Foreskin fibroblast (primary cell): ENCODE measurements at places on chromosomes 6 and 20.

DNA sequence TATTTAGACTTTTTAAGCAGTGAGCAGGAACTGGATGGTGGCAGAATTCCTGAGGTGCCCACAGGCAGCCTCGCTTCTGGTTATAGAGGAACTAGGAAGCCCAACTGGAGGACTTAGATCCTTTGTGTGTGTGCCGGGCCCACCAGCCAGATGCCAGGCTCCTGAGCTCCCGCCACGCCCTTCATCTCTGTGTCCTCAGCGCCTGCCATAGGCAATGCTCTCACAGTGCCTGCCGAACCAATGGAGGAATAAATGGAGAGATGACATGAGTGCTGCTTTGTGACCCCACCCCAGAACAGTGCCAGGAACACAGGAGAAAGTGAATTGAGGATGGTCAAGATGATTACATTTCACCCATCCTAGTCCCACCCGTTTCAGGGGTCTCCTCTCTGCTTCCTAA, 146.0 kb downstream of the UNC5CL start:
- no peak for DNase-seq

DNA sequence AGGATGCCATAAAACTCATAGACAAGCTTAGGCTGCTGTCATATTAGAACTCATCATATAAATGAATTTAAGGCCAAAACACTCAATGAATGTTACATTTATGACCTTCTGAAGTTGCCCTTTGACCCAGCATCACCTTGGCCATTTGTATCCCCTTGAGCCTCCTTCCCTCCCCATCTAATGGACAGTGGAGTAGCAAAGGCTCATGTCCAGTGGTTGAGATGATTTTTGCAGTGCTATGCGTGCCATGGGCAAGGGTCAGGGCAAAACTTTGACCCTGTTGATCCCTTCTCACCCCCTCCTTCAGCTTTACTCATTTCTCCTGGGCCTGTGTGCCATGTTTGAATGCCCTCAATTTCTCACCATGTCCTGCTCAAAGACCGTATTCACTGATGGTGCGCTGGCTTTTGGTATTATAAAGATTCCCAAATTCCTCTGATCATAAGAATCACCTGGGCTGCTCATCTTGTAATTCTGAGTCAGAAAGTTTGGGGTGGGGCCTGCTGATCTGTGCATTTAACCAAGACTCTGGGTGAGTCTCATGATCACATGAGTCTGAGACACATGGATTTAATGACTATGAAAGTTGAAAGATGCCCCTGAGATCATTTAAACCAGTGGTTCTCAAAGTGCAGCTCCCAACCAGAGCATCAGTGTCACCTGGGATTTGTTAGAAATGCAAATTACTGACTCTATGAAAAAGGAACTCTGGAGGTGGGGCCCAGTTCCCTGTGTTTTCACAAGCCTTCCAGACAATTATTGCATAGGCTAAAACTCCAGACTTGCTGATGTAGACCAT, 57.5 kb upstream of the IL20RA start:
- DNase-seq, result no peak

DNA sequence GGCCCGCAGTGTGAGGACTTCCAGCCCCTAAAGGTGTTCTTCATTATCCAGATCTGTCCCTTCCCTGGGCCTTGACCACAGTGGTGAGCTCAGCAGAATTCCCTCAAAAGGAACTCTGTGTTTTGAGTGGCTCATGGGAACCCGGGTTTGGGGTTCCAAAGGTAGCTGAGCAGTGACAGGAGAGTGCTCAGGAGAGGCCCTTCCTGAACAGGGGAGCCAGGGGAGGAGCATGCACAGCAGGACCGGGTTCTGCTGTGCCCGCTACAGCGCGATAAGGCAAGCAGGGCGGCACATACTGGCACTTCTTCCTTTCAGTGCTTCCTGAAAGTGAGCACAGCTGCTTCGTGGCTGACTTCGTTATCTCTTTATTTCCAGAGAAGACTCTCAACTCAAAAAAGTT, 88.3 kb downstream of the SSR1 start:
- no peak for DNase-seq

DNA sequence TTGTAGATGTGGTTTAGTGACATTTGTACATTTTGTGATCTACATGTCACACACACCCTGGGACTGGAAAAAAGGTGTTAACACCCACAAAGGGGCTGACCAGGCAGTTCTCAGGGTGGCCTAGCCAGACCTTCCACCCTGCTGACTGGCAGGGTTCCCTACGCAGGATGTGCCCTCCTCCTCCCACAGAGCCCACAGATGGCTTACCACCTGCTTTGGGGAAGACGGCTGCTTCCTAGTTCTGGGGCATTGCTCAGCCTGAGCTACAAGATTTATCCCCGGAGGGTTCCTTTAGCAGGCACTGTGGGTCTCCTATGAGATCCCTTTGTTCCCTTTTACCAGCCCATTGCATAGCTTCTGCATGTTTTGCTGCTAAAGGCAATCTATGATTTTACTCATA, 35.1 kb downstream of the SNAP25 start:
- no peak for DNase-seq

- peak; percentile 90 for DNase-seq
These were observed 135.6 kb upstream of the UST start for GRCh38 chr6:148611213-148611612.

DNA sequence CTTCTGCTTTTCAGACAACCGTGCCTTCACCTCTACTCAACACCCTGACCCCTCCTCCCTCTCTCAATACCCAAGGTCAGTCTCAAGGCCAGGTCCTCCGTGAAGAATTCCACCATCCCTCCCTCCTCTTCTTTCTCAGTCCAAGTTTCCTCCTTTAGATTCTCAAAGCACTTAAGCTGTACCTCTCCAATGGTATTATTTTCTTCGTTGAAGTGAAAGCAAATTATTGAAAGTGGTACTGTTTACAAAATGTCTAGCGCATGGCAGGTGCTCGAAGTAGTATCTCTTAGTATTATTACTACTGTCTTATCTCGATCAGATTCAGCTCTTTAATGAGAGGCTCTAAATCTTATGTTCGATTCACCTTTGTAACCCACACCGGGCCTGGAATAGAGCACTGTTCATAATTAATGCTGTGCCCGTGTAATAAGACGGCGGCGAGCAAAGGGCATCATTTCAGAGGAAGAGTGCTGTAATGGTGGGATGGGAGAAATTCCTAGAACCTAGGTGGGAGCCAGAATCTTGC, 593 bp upstream of the RALGAPB start:
- DNase-seq, result no peak

GRCh38 chr20:39899881-39900280, 789.2 kb downstream of the MAFB start:
- no peak for DNase-seq

- DNase-seq, result peak; percentile 80
These were observed 674.6 kb upstream of the MARCKS start for GRCh38 chr6:113182370-113183141.

DNA sequence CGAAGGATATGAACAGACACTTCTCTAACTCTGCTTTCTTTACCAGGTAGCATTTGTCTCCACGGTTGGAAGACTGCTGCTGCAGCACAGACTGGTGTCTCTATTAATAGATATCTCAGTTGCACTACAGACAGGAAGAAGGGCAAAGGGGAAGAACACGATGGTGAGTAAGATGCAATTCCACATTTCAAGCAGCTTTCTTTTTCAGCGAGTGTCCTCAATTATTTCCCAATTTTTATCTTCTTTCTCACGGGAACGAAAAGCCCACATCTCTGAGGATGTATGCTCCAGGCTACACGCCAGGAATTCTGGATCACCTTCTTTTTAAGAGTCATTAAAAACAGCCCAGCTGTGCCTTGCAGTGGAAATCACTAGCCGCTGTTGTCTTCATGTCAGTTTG, 311.6 kb upstream of the ECI2 start:
- DNase-seq, result peak; percentile 17

DNA sequence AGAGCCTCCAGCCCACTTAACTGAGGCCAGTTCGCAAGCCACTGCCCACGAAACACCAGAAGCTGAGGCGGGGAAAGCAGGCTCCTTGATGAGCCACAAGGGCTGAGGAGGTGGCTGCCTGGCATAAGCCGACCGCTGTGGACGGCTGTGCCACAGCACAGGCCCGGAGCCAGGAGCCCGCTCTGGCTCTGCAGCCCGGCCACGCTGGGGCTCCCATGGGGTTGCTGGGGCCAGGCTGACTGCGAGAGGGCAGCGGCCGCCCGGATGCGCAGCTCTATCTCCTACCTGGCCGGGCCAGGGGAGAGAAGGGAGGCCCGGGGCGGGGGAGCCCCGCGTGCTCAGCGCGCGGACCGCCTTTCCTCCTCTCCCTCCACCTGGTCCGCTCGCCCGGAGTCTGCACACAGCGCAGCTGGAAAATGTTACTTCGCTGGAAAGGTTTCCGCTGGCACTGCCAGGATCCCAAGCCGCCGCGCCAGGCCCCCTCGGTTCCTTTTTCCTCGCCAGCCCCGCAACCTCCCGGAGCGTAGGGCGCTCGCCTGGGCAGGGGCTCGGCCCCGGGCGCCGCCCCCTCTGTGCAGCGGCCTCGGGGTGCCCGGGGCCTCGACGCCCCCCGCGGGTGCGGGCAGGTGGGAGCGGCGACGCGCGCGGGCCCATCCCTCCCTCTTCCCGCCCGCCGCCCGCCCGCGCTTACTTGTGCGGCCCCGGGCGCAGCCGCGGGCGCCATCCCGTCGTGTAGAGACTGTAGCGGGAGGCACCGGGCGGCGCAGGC, 657 bp downstream of the EMILIN3 start:
- DNase-seq, result no peak

GRCh38 chr20:60785785-60786184, 466.3 kb upstream of the CDH4 start:
- DNase-seq, result no peak

GRCh38 chr20:11992426-11992825, 74.7 kb downstream of the BTBD3 start:
- no peak for DNase-seq

DNA sequence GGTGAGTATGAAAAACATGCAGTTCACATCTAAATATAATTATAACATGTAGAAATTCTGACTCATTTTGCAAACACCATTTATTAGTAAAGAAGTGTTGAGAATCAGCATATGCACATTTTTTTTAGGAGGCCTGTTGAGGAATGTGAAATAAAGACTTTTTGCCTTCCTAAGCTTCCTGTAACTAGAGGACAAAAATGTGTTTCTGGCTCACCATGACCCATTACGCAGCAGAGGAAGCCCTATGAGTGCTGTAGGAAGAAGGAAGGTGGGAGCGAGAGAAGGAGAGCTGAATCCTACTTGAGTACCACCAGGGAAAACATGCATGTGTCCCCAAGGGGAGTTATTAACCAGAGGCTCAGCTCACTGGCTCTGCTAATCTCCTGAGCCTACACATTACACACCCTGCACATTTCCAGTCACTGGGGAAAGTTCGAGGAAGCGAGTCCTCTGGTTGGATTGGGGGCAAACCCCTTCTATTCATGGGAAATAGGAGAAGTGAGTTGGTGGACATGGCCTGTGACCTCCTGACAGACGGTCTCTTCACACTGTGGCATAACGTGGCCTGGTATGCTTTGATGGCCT, 540.5 kb upstream of the JAG1 start:
- DNase-seq, result no peak

DNA sequence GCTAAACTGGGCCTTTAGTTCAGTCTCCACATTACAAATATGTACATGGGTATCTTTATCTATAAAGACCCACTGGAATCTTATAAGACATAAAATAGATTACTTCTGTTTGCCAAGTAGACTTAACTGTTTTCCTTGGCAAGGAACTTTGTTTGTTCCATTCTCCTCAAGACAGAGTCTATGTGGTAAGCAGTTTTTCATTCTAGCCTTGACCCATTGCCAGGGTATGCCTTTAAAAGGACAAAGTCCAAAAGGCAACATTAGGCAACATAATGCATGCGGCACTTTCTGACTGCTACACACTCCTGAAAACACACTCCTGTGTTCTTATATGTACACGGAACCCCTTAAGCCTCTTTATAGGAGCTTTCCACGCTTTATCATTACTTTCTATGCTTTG, 20.4 kb downstream of the VNN1 start:
- DNase-seq, result peak; percentile 17

- DNase-seq, result no peak
These were observed 232.2 kb downstream of the ERMARD start for GRCh38 chr6:169983651-169984050.

GRCh38 chr6:149482545-149483333, 2.1 kb downstream of the ZC3H12D start:
- DNase-seq, result no peak

DNA sequence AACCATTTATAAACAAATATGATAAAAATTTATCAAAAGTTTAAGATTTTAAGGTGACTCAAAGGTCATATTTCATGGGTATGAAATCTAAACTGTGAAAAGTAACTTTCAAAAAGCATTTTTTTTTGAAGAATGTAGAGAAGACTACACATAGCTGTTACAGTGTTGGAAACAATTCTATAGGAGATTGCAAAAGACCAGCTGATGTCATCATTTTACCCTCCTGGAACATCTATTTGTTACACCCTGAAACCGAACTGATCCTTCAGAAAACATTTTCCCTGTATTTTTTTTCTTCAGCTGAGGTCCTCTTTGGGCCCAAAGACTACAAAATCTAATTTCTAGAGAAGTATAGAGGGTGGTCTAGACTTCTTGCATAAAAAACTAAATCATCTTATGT, 297.5 kb upstream of the FERMT1 start:
- no peak for DNase-seq

GRCh38 chr6:162217058-162217457, 510.5 kb downstream of the PRKN start:
- DNase-seq, result no peak

DNA sequence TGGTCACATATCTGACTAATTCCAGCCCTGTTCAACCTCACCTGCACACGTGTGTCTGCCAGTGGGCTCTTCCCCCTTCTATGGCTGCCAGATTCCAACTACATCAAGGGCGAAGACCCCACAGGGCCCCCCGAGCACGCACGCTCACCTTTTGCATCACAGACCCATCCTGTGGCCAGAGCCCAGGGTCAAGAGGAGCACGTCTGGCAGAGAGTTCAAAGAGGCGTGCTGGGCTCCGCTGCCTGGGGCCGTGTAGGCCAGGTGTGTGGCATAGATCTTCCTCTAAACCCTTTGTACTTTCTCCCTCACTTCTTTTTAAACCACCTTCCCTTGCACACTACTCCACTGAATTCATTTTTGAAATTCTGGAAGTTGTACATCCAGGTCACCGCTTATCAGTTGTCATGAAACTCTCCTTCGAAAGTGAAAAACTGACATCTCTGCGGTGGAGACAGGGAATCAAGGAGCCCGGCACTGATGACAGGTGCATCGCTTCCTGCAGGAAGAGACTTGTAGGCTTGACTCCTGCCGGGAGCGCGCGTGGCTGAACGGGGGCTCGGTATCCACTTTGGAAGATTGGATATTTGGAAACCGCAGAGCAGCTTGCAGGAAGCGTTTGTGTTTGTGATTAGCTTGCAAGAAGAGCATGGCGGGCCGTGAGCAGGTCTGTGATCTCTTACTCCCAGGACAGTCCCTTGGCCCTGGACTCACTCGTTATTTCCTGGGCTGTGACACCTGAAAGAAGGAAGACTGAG, 397.2 kb downstream of the CDH4 start:
- DNase-seq, result no peak

DNA sequence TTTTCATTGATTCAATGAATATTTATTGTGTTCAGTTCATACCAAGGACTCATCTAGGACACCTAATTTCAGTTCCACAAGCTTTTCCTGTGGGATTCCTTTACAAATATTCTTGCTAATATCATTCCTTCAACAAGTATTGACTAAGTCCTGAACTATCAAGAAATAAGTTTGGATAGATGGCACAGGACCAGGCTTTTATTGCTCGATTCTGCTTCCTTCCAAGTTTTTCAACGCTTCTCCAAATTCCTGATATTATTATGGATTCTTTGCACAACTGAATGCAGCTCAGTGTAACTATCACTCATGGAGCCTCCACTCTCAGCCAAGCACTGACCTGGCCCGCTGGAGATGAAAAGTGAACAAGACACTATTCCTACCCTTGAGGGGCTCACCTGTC, 32.7 kb upstream of the COL21A1 start:
- no peak for DNase-seq

GRCh38 chr6:1162367-1163275, 149.3 kb upstream of the FOXQ1 start:
- no peak for DNase-seq
